ENCODE measurements at places on chromosomes 5 and 9.

DNA sequence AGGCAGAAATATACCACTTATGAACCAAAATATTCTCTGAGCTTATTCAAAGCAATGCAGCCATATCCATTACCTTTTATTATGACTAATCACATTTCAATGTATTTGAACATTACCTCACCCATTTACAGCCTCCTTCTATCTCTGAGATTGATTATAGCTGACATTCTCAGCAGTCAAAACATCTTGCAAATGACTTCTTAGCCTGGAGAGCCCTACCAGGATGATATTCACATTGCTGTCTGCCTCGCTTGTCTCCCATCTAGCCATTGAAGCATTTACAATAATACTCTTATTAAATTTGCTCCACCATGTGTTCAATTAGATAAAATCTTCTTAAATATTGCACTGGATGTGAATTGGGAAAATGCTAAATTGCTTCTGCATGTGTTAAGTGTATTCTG lies 1879.9 kb upstream of the ACO1 start:
- no peak for DNase-seq

DNA sequence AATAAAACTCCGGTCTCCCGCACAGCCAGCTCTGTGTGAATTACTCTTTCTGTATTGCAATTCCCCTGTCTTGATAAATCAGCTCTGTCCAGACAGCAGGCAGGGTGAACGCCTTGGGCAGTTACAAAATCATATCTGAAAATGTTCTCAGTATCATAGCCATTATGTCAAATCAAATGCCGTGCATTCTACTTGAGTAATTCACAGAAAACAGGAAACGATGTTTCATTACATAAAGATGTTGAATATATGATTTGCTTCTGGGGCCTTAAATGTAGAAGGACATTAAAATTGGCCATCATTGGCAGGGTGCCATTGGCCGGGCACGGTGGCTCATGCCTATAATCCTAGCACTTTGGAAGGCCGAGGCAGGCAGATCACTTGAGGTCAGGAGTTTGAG lies 8.5 kb downstream of the POLR3G start:
- no peak for DNase-seq

DNA sequence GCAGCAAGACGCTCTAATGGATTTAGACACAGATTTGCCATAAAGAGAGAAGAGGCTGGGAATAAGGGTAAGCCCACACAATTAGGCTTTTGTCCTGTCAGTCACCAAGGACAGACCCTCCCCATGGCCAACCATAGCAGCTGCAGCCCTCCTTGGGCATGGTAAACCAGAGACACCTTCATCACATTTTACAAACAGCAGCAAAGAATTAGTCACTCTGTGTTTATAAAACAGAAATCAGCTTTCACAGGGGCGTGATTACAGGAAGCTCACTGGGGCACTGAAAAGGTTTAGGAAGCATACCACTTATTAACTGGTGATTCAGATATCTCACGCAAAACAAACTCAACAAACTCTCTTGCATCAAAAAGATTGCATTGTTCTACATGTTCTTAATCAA lies 37.3 kb upstream of the ZNF622 start:
- DNase-seq: no peak

DNA sequence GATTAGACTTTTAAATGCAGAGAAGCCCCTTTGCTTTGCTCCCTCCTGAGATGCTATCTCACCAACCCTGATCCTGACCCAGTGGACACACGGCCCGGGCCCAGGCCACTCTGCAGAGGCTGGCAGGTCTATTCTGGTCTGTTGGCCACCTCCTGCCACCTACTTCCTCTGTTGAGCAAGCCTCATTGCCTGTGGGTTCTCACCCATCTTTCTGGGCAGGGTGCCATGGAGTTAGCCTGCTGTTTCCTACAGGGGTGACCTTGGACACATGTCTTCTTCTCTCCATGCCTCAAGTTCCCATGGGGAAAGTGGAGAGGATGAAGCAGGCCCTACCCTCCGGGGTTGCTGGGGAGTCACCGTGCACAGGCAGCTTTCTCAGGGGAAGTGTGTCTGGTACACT lies 266.2 kb upstream of the IRX1 start:
- DNase-seq: no peak

DNA sequence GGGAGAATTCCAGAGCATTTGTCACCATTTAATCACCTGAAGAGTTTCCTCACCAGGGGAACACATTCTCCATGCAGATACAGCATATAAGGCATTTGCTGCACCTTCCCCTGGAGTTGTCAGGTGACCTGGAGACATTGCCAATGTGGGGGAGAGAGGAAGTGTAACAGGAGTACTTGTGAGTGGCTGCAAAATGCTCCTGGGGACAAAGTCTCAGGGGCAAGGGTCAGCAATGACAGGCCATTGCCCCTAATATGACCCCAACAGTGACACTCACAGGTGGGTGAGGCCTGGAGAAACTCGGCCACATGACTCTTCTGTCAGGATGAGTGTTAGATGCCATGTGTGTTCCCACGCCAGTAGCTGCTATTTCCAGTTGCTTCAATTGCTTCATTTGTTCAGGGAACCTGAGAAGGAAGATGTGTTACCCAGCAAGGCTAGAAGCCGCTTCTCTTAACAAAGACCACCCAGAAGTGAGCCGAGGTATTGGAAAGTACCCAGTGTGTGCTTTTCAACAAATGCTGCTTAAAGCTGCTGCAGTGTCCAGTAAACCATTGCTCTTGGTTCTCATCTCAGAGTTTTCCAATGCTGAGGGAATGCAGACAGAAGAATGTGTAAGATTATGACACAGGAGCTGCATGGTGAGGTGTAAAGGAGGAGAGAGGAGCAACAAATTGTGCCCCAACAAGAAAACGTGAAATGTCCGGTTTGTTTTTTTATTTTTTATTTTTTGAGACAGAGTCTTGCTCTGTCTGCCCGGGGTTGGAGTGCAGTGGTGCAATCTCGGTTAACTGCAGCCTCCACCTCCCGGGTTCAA lies 128.2 kb upstream of the SLC44A1 start:
- DNase-seq: no peak

DNA sequence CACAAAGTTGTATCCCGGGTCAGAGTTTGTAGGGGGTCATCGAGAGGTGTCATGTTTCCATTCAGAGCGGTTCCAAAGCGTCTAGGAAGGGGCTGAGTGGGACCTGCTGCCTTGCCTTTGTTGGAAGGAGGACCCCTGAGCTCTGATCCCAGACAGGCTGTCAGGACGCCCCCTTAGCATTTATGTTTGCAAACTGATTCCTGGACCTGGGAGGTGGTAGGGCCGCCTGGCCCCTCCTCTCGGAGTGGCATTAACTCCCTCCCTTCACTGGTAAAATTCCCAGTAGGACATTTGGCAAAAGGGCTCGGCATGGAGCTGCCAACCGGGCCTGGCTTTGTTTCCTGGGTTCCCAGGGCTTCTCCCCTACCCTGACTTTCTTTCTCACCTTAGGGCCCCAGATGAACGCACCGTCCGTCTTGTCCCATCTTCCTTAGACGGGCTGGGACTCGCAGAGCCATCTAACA lies 2.5 kb downstream of the JADE2 start:
- no peak for DNase-seq

GRCh38 chr9:134540276-134541096 lies 101.1 kb upstream of the COL5A1 start:
- DNase-seq: no peak

GRCh38 chr5:176628406-176629228 lies 1.7 kb downstream of the SNCB start:
- no peak for DNase-seq

- DNase-seq: no peak
These were observed 24.4 kb downstream of the TARS1 start for GRCh38 chr5:33465120-33465519.

GRCh38 chr5:148523139-148523538 lies 131.2 kb downstream of the HTR4 start:
- no peak for DNase-seq

- no peak for DNase-seq
These were observed 618.2 kb downstream of the TLE1 start for GRCh38 chr9:81071108-81071507.

- peak; percentile 97 for DNase-seq
These were observed 24.4 kb upstream of the VDAC1 start for GRCh38 chr5:134029156-134029555.

GRCh38 chr5:35869685-35870277 lies 13.1 kb downstream of the IL7R start:
- no peak for DNase-seq

GRCh38 chr5:83741571-83741970 lies 20.9 kb upstream of the HAPLN1 start:
- no peak for DNase-seq

GRCh38 chr5:115735108-115735998 lies 81.1 kb downstream of the CDO1 start:
- DNase-seq: no peak

DNA sequence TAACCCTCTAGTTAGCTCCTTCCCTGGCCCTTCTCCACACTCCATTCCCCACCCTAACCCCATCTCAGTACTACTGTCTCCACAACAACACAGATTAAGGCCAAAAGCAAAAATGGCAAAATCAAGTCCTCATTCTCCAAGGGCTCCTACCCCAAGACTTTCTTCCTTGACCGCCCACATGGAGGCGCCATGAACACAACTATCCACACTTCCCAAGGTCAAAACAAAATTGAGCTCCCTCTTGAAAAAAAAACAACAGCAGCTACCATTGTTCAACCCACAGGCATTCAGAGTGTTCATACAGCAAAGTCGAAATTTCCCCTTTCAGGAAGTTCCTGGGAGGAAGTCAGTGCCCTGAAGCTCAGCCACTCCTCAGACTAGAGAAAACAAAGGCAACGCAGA lies 54.4 kb downstream of the GNAQ start:
- DNase-seq: peak; percentile 65

DNA sequence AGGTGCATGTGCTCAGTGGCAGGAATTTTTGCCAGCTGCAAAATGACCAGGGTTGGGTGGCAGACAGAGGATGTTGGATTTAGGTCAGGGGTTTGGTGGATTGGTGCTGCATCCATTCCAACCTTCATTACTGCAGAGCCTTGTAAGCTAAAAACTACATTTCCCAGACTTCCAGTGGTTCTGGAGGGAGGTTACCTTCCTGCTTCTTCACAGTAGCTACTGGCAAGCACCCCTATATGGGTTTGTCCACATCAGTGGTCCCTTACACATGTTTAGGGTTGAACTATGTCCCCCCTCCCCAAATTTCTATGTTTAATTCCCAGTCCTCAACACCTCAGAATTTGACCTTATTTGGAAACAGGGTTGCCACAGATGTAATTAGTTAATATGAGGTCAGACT lies 20.7 kb upstream of the IL17B start:
- DNase-seq: peak; percentile 32

- no peak for DNase-seq
These were observed 201.3 kb downstream of the CACNA1B start for GRCh38 chr9:138078846-138079245.

DNA sequence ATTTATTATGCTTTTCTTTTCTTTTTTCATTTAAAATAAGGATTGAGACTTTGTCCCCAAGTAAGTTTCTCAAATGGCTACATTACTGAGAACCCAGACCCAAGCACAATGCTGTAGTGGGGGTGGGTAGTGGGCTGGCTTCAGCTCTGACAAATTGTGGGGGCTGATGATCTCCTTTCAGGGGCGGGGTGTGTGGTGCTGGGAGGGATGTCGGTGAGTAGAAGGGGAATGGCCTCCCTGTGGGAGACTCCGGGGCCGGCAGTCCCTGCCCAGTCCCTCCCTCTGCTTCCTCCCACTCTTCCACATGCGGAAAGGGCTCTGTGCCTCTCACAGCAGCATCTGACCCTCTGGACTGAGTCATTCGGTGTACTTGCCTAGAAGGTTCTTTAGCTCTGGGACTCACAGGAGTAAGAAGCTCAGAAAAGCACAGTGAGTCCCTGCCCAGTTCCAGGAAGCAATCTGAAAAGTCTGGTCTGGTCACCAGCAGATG lies 14.3 kb downstream of the CD180 start:
- DNase-seq: peak; percentile 46

GRCh38 chr9:119781886-119782285 lies 412.7 kb upstream of the BRINP1 start:
- DNase-seq: no peak

DNA sequence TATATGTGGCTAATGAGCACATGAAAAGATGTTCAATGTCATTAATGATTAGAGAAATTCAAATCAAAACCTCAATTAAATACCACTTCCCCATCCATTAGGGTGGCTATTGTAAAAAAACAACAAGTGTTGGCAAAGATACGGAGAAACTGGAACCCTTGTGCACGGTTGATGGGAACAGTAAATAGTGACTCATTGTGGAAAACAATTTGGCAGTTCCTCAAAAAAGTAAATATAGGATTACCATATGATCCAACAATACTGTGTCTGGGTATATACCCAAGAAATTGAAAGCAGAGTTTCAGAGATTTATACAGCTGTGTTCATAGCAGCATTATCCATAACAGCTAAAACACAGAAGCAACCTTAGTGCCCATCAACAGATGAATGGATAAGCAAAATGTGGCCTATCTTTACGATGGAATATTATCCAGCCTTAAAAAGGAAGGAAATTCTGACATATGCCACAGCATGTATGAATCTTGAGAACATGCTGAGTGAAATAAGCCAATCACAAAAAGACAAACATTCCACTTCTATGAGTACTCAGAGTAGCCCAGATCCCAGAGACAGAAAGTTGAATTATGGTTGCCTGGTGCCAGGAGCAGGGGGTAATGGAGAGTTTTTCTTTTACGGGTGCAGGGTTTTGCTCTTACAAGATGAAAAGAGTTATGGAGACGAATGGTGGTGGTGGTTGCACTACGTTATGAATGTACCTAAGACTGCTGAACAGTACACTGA lies 41.4 kb upstream of the LRRC14B start:
- DNase-seq: peak; percentile 63

- DNase-seq: no peak
These were observed 159.4 kb downstream of the MYO10 start for GRCh38 chr5:16776611-16777251.

- no peak for DNase-seq
These were observed 23.0 kb upstream of the JAK2 start for GRCh38 chr9:4962085-4962484.

Data from fibroblast of skin of right quadriceps (primary cell).